ENCODE measurements at places on chromosomes 7 and 10.

- no peak for DNase-seq
Observed at GRCh38 chr10:73577788-73578187, 13.4 kb downstream of the USP54 start.

GRCh38 chr10:59823111-59823510 lies 69.9 kb upstream of the MRLN start:
- no peak for DNase-seq

DNA sequence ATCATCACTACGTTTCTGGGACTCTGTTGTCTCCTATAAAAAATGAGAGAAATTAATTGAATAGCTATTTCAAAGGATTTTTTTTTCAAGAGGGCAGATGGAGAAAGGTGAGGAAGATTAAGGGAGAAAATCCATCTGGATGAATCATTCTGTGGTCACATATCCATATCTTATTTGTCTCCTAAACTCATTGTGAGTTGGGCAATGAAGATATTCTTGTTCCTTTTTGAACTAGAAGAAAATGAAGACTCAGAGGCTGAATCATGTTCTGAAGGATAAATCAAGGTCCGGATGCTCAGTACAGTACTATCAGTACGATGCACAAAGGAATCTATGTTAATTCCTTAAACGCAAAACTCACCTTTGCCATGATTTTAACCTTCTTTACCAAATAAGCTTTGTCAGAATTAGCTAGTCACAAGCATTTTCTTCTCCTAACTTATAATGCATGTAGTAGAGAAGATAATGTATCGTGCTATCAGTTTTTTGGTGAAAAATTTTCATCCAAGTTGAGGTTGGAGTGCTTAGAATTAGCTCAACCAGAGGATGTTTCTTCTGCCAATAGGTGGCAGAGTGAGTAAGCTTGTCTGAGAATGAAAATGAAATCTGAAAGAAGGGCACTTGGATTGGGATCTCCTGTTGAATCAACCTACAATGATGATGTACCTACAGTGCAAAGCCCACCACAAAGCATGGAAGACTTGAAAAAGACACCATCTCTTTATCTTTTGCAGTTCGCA lies 446.9 kb downstream of the KIF20B start:
- no peak for DNase-seq

- no peak for DNase-seq
Observed at GRCh38 chr7:2869981-2870380, 25.9 kb upstream of the GNA12 start.

GRCh38 chr7:1815051-1815481 lies 145.0 kb downstream of the ELFN1 start:
- DNase-seq, result no peak

DNA sequence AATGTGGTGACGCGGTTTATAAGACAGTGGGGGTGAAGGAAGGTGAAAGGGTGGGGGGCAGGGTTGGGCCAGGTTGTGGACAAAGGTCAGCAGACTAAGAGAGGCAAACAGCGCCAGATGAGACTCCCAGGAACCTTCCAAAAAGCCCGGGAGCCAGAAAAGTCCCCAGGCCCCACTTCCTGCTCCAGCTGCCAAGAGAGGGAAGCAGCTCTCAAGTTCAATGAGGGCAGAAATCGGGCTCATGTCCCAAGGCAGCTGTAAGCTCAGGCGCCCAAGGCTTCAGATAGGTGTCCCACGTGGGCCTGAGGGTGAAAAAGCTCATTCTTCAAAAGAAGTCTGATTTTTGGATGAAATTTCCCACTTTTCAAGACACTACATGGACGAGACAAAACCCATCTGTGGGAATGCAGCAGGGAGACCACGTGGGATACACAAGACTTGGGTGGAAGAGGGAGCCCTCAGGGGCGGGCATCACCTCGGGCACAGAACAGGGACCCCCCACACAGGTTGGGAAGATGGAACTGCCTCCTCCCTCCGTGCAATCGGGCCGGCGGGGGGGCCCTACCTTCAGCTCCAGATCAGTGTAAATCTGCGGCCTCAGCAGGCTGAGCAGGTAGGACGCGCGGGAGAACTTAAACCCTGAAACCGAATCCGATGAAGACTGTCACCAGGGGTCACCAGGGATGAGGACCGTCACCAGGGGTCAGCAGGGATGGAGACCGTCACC lies 7.8 kb downstream of the PYROXD2 start:
- no peak for DNase-seq

DNA sequence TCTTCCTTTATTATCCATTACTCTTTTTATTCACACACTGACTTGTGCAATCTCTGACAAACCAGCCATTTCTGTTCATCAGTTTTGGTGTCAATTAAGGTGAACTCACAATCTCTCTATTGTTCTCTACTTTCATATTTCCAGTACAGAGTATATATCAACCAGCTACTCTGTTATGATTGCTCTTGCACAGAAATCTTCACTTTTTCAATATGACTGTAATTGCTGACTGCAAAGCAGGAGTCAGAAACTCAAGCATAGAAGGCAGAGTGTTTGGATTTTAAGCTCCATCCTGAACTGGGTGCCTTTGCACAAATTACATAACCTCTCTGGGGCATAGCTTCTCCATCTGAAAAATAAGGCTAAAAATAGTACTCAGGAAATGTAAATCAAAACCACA lies 1042.0 kb downstream of the GRM8 start:
- no peak for DNase-seq

- DNase-seq, result no peak
Observed at GRCh38 chr10:102619281-102619981, 24.8 kb upstream of the TRIM8 start.

DNA sequence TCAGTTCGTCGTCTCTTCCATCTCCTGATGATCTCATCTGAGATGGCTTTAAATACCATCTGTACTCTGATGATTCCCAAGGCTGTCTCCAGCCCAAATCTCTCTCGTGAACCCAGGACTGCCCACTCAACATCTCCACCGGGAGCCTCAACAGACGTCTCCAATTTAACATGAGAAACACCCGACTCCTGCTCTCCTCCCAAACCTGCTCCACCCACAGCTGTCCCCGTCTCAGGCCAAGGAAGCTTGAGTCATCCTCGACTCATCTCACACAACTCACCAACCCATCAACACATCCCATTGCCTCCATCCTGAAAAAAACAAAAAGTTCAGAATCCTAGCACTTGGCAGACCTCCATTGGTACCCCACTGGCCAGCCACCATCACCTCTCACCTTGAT lies 29.7 kb upstream of the CALN1 start:
- DNase-seq, result no peak

DNA sequence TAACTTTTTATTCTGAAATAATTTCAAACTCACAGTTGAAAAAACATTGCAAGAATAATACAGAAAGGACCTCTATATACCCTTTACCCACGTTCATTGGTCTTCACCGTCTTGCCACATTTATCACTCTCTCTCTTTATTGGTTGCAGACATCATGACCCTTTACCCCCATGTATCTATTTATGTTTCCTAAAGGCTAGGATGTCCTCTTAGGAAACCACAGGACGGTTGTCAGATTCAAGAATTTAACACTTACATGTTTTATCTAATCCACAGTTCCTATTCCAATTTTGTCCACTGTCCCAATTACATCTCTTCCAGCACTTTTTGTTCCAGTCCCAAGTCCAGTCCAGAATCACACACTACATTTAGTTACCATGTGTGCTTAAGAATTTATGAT lies 67.6 kb upstream of the FGFR2 start:
- no peak for DNase-seq

GRCh38 chr10:27947540-27947939 lies 51.3 kb downstream of the ODAD2 start:
- DNase-seq, result no peak

GRCh38 chr7:78747592-78747991 lies 705.9 kb downstream of the MAGI2 start:
- DNase-seq, result no peak

DNA sequence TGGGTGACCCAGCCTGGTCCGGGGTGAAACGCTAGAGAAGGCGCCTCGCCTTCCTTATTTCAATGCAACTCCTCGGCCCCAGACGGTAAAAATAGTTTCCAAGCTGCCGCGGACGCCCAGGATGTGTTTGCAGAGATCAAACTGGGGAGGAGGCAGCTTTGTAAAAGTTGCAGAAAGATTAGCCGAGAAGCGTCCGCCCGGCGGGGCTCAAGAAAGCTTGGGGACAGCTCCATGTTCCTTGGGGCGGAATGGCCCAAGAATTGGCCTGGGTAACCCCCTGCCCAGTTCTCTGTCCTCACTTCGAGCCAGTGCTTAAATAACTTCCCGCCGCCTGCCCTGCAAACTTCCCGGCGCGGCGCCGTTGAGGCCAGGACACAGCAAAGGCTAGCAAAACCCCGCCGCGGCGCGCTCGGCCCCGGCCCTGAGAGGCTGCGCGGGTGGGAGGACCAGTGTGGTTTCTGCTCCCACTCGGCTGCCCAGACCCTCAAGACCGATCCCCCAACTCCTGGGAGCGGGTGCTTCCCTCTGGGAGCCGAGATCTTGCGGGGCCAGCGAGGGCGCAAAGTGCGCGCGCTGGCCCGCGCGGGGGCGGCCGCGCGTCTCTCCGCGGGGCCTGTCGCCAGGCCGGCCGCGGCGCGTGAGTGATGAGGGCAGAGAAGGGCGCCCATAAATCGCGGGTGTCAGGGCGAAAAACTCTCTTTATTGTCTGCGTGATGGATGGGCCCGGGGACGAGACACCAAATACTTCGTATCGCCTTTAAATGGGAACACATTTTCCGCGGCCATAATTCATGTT lies 6.3 kb upstream of the ZNF503 start:
- DNase-seq, result no peak

DNA sequence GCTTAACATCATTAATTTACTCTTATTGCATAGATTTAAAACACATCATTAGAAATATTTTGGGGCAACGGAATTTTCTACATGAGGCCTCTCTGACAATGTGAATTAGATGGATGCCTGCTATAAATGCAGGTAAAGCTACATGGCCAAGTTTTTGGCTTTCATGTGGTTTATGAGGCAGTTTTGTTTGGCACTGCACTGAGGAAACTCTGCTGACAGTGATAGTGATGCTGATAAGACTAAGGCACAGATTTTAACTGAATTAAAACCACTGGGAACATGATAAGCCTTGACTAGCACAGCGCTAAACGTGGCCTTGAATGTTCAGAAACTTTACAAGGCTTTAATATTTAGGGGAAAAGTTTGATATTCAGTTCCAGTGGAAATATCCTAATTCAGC lies 114.3 kb upstream of the NOBOX start:
- DNase-seq, result no peak

DNA sequence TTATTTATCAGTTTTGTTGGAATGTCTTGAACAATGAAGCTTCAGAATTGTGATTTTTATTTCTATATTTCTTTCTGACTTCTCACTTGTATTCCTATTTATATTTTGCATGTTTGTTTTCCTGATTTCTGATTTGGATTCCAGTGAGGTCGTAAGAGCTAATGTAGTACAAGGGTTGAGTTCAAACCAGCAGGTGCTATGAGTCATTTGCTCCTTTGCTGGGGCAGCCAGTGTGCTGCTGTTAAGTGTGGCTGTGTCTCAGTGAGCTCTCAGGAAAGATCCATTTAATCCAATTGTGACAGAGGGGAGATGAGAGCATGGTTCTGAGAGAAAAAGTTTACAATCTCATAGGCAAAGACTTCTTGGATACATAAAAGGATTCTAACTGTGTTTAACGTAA lies 48.6 kb downstream of the MCU start:
- DNase-seq, result no peak

- no peak for DNase-seq
Observed at GRCh38 chr10:12797471-12798262, 203.8 kb downstream of the CCDC3 start.

- no peak for DNase-seq
Observed at GRCh38 chr10:33416209-33416608, 81.7 kb upstream of the NRP1 start.

DNA sequence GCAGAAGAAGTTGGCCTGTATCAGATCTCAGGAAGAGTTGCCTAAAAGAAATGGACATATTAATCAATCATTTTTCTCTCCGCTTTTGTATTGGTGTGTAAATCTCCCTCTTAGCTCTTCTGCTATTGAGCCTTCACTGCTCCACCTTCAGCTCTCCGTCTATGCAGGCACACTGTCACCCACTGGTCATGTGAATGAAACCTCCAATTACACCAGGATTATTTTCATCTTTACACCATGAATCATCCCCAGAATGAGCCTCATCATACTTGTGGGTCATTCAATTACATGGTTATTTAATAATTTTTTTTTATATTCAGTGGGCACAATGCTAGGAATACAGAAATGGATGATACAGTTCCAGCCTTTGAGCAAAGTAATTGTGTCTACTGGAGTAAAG lies 92.6 kb downstream of the LRRC4 start:
- DNase-seq, result no peak

GRCh38 chr7:119395024-119395423 lies 878.0 kb upstream of the KCND2 start:
- no peak for DNase-seq

DNA sequence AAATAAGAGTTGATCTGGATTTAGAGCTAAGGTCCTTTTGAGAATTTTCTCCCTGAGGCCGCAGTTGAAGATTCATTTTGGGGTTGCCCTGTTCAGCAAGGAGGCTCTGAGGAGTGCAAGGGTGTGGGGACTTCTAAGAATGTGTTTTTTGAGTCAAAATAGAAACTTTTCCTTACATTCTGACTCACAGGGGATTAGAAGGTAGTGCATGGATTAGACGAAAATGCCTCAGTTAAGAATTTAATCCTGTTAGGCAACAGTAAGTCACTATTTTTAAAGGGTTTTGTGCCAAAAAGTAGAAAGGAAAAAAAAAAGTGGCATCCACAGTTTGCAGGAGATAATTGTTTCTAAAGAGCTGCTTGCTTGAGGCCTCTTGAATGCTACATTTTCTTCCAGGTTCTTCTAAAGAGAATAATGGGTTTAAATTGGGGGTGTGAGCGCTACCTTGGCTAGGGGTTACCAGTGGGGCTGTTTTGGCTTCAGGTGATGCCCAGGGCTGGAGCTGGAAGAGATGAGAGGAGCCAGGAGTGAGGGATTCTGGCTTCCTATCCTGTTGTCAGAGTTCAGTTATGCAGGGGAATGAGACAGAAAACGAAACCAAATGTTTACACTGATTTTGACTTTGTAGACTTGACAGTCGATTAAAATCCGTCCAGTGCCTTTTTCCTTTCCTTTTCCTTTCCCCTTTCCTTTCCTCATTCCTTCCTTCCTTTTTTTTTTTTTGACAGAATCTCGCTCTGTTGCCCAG lies 52.9 kb downstream of the BAMBI start:
- DNase-seq, result no peak

DNA sequence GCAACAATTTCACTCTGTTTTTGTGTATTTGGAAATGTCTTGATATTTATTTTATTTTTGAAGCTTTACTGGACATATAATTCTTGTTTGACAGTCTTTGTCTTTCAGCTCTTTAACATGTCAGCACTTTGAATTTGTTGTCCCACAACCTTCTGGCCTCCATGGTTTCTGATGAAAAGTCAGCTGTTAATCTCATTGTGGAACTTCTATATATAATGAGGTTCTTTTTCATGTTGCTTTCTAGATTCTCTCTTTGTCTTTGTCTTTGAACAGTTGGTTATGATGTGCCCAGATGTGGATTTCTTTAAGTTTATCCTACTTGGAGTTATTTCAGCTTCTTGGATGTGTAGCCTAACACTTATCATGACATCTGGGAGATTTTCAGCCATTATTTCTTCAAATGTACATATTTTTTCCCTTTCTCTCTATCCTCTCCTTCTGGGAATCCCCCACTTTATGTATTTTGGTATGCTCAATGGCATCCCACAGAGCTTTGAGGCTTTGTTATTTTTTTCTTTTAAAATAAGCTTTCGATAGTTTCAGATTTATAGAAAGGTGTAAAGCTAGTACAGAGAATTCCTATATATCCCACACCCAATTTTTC lies 9.5 kb upstream of the LMTK2 start:
- no peak for DNase-seq

- DNase-seq, result no peak
Observed at GRCh38 chr10:110035070-110035921, 27.5 kb downstream of the ADD3 start.

- no peak for DNase-seq
Observed at GRCh38 chr7:142352543-142352942, 94.7 kb upstream of the PRSS58 start.

GRCh38 chr7:49488573-49488972 lies 284.9 kb upstream of the VWC2 start:
- no peak for DNase-seq
